Stimulated activated CD8-positive, alpha-beta memory T cell treated with anti-CD3 and anti-CD28 coated beads, Interleukin-12 subunit alpha, Interleukin-12 subunit beta, amount 100 ng/mL, for 1 hour (primary cell): ENCODE measurements at places on chromosomes 7 and 10.

DNA sequence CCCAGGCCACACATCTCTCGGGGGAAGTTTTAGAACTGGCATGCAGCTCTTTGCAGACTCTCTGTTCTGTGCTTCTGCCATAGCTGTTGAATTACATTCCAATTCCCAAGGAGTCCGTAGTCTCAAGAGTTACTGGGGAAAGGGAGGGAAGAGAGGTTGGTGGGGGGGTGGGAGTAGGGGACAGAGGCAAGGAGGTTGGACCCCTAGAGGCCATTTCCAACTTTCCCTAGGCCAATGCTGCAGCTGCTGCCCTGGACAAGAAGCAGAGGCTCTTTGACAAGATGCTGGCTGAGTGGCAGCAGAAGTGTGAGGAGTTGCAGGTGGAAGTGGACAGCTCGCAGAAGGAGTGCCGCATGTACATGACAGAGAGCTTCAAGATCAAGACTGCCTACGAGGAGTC is 23.8 kb downstream of the MYH16 start:
- DNase-seq = no peak

GRCh38 chr7:157503229-157503628 is 166.4 kb downstream of the DNAJB6 start:
- no peak for DNase-seq

GRCh38 chr7:157233677-157234076 is 95.0 kb downstream of the UBE3C start:
- DNase-seq = no peak

GRCh38 chr10:86367152-86367951 is 757 bp upstream of the GRID1 start:
- no peak for DNase-seq

GRCh38 chr7:131159961-131160361 is 167.7 kb upstream of the MKLN1 start:
- no peak for DNase-seq

GRCh38 chr7:104795616-104796398 is 218.2 kb upstream of the KMT2E start:
- no peak for DNase-seq

DNA sequence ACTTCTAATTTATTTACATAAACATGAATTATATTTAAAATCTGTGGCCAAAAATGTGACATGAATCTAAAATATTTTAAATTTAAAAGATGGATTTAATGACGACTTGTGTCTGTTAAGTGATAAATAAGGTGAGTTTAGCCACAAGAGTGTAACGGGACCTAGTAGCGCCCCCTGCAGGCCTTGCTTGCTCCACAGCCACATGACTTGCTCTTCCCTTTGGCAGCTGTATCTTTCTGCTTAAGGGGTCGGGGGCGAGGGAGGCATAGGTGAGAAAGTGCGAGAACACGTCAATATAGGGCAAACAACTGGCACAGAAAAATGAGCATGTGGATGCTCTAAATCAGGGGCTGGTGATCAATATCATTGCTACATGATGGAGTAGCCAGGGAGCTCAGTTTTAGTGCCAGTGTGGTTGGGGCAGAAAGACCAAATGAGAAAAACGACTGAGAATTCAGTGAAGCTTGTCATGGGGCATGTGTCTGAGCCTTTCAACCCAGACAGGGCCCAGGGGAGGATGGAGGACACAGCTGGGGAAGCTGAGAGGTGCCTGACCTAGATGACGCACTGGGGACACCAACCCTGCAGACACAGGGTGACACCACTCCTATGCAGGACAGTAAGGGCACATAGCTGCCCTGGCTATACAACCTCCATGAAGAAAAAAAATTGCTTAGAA is 49.8 kb downstream of the PAXIP1 start:
- DNase-seq = peak; percentile 50

DNA sequence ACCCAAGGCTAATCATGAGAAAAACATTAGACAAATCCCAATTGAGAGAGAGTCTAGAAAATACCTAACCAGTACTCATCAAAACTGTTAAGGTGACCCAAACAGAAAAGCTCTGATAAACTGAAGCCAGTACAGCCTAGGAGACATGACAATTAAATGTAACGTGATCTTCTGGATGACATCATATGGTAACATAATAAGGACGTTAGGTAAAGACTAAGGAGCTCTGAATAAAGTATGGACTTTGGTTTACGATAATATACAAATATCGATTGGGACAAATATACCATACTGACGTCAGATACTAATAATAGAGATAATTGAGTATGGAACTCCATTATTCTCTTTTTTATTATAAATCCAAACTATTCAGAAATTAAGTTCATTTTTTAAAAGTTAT is 561.1 kb upstream of the STEAP1 start:
- DNase-seq = no peak

GRCh38 chr7:101020444-101020843 is 563 bp downstream of the MUC17 start:
- no peak for DNase-seq

DNA sequence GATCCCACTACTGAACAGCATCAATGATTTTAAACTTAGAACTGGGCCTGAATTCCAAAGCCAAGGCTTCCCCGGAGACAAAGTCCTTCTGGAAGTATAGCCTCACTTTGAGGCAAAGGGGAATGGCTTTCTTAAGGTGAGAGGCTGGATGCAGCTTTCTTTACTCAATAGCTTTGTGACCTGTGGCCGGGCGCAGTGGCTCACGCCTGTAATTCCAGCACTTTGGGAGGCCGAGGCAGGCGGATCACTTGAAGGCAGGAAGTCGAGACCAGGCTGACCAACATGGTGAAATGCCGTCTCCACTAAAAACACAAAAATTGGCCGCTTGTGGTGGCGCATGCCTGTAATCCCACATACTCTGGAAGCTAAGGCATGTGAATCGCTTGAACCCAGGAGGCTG is 3.2 kb upstream of the FGFR2 start:
- DNase-seq = no peak

GRCh38 chr7:155638366-155638765 is 6.1 kb upstream of the RBM33 start:
- DNase-seq = no peak

GRCh38 chr7:33832271-33832721 is 73.0 kb upstream of the BMPER start:
- DNase-seq = no peak

- DNase-seq = no peak
Observed at GRCh38 chr10:102744374-102745051, 765 bp downstream of the WBP1L start.

DNA sequence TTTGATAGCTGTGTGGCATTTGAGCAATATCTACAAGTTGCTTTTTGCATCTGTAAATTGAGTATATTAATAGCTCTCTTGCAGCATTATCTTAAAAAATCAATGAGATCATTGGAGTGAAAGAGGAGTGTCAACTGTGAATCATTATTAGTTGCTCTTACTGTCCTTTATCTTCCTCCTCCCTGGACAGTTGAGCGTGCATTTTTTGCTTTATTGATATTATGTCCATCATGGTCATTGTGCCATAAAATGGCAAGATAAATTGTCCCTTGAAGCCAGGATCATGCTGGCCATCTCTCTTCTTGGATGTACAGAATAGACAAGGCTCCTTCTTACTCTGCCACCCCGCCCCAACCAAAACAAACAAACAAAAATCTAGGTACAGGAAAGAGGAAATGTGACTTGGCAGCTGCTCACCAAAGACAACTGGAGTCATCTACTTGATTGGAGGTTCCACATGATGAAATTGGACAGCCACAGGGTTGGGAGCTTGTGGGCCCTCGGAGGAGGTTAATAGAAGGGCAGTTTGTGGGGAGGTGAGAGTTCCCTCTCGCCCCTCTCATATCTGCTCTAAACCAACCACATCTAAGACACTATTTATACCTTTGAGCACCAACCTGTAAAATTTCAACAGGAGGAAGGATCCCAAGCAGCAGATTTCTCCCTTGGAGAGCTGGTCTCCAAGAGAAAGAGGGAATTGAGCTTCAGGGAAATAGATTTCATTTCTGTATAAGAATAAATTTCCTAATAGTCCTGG is 252.7 kb downstream of the SKIDA1 start:
- no peak for DNase-seq

DNA sequence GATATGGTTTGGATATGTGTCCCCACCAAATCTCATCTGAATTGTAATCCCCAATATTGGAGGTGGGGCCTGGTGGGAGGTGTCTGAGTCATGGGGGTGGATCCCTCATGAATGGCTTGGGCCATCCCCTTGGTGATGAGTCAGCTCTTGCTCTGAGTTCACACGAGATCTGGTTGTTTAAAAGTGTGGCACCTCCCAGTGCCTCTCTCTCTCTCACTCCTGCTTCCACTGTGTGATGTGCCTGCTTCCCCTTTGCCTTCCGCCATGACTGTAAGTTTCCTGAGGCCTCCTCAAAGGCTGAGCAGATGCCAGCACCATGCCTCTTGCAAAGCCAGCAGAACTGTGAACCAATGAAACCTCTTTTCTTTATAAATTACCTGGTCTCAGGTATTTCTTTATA is 4.8 kb upstream of the GCK start:
- DNase-seq = no peak

- no peak for DNase-seq
Observed at GRCh38 chr7:40530292-40530691, 395.5 kb downstream of the SUGCT start.
